Stimulated activated CD4-positive, alpha-beta T cell treated with anti-CD3 and anti-CD28 coated beads, Interleukin-15, amount 100 ng/mL, for 1 hour (primary cell): ENCODE measurements at places on chromosomes 11 and 22.

DNA sequence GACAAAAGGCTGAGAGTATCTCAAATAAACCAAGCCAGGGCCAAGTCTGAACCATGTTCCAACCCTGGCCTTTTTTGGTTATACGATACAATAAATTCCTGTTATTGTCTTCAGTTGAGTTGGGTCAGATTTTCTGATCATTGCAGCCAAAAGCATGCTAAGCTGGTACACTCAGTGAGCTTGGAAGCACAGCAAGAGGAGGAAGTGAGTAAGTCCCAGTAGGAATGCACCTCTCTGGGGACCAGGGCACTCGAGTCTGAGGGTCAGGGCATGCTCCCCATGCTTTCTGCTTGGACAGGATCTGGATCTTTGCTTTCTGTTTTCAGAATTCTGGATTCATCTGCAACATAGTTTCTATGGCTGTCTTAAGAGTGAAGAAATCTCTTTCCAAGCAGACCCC, 73.1 kb downstream of the TMPRSS5 start:
- DNase-seq, result no peak

- no peak for DNase-seq
Measured at GRCh38 chr11:12223771-12224536, 113.6 kb downstream of the MICAL2 start.

- DNase-seq, result no peak
Measured at GRCh38 chr22:48235744-48236143, 1473.3 kb downstream of the TBC1D22A start.

- no peak for DNase-seq
Measured at GRCh38 chr22:26837784-26838470, 180.5 kb downstream of the MIAT start.

DNA sequence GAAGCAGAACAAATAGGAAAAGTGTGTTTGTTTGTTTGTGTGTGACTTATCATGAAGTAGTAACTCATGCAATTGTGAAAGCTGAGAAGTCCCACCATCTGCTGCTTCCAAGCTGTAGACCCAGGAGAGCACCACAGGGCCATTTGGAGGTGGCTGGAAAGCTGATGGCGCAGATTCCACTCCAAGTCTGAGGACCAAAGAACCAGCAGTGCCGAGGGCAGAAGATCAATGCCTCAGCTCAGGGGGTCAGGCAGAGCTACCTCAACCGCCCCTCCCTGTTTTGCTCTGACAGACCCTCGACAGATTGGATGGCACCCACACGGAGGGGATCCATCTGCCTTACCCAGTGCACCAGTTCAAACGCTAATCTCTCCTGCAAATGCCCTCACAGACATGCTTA, 896.2 kb downstream of the BRD1 start:
- no peak for DNase-seq

GRCh38 chr11:102309621-102310541, 7.4 kb upstream of the BIRC3 start:
- no peak for DNase-seq

DNA sequence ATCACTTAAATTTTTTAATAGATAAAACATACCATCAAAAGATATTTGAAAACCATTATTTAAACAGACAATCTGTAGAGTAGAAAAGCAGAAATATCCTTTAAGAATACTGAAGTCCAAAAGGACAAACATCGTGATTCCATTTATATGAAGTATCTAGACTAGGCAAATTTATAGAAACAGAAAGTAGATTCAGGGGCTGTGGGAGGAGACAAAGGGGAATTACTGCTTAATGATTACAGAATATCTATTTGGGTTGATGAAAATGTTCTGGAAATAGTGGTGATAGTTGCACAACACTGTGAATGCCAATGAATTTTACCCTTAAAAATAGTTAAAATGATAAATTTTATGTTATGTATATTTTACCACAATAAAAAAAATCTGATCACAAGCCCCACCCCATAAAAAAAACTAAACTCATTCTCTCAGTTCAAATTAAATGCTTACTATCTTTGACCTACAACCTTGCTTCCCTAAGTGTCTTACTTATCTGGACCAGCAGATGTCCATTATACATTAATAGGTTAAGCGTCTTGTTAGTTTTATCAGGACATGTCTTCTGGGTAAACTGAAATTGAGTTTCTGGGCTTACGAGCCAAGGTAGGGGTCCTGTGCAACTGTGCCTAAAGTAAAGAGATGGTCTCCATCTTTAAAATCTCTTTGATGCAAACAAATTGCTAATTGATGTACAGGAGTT, 86.3 kb downstream of the FCHSD2 start:
- DNase-seq, result no peak

DNA sequence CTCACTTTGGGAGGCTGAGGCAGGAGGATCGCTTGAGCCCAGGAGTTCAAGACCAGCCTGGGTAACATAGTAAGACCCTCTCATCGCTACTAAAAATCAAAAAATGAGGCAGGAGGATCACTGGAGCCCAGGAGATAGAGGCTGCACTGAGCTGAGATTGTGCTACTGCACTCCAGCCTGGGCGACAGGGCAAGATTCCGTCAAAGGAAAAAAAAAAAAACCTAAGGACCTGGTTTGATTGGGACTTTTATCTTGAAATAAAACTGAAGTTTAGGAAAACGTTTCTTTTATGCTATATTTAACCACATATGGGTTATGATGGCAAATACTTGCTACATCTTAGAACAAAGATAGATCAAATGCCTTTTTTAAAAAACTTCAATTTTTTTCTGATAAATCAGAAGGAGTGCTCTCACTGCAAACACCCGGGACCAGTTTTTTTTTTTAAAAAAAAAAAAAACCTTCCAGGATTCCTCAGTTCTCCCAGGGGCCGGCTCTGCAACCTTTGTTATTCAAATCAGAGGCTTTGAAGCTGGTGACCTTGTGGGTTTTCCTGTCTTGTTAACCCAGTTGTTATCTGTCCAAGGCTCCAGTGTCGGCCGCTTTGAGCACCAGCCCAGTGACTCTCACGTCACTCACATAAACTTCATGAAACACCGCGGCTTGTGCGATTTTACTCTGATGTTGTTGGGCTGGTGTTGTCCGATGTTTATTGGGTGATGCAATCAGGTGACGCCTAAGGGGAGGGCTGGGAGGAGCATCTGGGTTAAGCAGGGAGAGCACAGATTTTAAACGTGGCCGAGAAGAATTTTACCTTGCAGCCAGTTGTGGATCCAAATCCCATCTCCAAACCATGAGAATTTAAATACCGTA, 24.7 kb upstream of the SLC22A12 start:
- DNase-seq, result no peak

DNA sequence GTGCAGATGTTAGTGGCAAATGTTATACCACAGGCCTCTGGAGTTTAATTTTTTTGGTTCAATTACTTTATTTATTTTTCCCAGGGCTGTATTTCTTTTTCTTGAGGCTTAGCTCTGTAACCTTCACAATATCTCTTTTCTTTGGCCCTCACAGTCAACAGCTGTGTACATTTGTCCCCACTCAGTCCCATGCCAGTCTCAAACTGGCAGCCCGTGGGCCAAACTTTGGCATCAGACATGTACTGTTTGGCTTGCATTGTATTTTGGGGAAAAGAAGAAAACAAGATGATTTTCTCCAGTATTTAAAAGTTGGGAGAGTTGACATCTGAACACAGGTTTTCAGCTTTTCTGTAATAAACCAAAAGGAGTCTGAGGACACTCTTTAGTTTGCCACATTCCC, 87.1 kb downstream of the PRR5L start:
- DNase-seq, result no peak

- DNase-seq, result no peak
Measured at GRCh38 chr22:40105755-40106154, 72.0 kb upstream of the TNRC6B start.

GRCh38 chr11:39239553-39239952, 2219.9 kb downstream of the LRRC4C start:
- DNase-seq, result no peak

DNA sequence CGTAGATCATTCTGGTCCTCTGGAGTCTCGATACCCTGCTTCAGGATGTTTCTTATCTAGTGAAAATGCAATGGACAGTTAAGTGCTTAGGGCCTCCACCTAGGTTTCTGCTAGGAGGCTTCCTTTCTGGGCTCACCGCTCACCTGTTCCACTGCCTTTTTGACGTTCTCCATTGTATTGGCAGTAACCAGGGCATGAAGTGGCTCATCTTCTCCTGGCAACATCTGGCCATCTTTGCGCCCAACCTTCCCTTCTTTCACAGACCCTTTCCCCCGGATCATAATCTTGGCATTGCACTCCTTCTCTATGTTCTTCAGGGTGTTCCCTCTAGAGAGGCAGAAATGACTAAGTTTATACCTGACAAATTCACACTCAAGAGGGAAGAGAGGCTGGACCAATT, 9.1 kb downstream of the SF1 start:
- DNase-seq, result no peak

DNA sequence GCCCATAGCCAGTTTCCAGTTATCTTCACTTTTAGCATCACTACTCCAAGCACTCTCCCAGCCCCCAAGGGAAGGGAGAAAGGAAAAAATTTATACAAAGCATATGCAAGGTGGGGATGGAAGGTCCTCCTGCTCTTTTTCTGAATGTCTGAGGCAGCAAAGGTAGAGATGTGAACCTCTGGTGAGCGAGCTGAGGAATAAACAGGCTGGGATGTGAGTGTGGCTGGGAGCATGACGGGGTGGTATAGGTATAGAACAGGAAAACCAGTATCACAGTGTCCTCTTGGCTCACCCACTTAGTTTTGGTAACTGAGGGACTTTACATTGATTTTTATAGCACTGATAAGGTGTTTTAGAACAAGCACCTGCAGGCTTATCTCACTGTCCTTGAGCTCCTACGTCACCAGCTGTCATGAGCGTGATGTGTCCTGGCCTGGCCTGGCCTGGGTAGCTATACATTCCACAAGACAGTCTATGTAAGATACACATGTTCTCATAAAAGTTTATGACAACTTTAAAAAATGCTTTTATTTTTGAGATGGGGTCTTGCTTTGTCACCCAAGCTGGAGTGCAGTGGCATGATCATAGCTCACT, 10.3 kb upstream of the POLD3 start:
- DNase-seq, result no peak

DNA sequence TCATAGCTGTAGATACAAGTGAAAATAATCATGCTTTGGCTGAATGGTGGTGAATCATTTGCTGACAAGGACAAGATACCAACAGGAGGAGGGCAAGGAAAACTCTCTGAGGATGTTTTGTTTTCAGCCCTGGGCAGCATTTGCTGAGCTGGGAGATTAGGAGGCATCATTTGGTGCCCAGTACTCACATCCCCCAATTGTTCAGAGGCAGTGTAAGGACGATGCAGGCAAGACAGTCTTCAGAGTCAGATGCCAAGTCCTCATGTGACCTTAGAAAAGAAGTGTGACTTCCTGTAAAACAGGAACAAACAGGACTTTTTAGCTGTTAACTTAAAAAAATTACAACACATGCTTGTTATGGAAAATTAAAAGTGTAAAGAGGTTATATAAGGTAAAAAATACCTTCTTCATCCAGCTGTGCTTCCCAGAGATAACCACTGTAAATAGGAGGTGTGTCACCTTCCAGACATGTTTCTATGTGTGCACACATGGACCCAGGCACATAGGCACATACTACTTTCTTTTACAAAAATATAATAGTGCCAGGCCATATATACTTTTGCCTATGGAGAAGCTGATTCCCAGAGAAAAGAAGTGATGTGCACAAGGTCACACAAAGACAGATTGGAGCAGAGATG, 18.0 kb downstream of the CNTF start:
- DNase-seq, result no peak

GRCh38 chr11:126308271-126308671, 4.4 kb downstream of the DCPS start:
- DNase-seq, result no peak

DNA sequence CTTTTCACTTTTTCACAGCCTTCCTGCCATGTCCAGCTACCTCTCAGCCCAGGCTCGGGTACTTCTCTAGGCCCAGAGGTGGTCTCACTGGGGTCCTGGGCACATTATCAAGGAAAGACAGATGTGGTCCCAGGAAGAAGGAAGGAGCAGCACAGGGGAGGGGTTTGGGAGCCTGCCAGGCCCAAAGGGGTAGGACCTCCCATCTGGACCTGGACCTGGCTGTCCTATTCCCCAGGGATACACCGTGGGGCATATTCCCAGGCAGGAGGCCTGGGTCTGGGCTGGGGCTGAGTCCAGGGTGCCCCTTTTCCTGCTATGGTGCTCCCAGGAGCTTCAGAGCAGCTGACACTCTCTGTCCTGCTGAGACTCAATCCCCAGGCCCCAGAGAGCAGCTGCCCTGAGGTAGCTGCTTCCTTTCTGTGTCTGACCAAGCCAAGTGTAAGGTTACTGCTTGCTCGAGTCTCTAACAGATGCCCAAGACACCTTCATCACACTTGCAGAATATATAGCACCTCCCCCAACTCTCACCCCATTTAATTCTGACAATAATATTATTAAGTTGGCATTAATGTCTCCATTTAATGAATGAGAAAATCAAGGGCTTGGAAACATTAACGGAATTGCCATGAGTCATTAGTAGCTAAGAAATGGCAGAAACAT, 232.0 kb downstream of the BUD13 start:
- no peak for DNase-seq

DNA sequence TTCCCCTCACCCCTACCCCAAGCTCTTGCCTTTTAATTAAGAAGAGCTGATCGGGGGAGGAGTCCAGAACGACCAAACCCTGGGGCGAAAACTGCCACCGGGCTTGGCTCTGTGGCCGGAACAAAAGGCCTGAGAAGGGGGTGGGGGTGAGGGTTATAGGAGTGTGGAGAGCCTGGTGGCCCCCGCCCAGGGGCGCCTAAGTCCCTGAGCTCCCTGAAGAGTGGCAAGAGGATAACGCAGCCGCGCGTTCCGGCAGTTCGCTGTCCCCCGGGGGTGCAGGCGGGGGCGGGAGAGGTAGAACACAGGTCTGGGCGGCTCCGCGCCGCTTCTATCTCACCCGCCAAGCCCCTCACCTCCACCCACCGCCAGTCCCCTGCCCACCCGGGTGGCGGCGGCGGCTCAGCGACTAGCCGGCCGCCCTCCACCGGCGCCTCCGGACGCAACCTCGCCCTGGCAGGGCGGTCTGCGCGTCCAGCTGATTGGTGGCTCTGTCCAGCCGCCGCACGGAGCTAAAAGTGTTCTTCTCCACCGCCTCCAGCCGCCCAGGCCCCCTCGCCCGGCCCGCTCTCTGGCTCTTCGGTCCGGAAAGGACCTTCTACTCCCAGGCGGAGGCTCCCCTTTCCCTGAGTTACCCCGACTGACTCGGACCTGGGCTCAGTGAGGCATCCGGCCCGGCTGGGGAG, 18.7 kb upstream of the BDNF start:
- DNase-seq, result no peak

DNA sequence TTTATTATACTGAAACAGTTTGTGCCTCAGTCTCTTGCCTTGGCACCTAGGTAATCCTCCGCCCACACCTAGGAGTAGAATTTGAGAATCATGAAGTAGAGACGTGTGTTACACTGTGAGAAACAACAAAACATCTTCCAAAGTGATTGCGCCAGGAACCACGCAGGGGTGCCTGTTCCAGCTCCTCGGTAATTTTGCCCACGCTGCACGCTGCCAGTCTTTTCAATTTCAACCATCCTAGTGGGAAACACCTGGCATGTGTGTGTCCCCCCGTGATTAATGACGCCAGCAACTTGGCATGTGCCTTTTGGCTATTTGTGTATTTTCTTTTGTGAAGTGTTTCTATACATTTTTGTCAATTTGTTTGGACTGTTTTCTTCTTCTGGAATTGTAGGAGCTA, 919.1 kb downstream of the BRD1 start:
- no peak for DNase-seq

- no peak for DNase-seq
Measured at GRCh38 chr11:33835143-33835878, 56.6 kb downstream of the LMO2 start.

GRCh38 chr11:12480401-12480800, 103.0 kb downstream of the PARVA start:
- DNase-seq, result no peak

- no peak for DNase-seq
Measured at GRCh38 chr22:27475548-27475897, 326.0 kb downstream of the MN1 start.
